ENCODE measurements at places on chromosomes 12 and 14.

DNA sequence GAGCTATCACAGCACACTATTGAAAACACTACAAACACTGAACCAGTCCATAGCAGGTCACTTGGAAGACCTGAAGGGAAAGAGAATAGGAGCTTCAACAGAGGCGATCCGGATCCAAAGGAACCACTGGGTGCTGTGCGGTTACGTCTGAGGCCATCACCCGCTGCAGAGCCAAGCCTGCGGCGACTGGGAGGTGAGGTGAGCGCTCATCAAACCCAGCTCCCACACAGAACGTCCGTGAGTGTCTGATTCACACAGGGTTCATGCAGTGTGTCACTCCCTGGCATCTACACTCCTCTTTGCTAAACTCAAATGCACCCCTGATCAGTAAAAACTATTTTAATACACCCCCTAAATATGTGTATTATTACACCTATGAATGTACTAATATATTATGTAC, 64.1 kb downstream of the TMEM132D start:
- DNase-seq = no peak

DNA sequence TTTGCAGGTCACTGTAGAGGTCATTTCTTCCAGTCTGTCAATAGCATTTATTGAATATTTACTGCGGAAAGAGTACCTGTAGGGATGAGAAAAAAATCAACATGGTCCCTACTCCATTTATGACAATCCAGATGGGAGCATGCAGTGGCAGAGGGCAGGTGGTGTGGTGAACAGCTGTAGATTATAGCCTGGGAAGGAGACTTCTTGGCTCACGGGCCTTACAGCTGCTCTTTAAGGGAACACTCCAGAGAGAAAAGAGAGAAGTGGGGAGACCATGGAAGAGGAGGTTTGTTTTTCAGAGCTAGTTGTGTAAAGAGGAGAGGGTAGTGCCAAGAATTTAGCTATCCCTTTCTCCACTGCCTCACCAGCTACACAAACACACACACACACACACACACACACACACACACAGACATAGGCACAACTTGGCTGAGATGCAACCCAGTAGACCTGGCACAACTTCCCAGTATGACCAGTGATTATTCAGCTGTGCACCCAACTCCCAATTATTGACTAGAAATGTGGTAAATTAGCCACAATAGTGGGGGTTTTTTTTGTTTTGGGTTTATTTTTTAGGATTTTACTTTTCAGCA, 41.0 kb downstream of the GPHB5 start:
- no peak for DNase-seq

DNA sequence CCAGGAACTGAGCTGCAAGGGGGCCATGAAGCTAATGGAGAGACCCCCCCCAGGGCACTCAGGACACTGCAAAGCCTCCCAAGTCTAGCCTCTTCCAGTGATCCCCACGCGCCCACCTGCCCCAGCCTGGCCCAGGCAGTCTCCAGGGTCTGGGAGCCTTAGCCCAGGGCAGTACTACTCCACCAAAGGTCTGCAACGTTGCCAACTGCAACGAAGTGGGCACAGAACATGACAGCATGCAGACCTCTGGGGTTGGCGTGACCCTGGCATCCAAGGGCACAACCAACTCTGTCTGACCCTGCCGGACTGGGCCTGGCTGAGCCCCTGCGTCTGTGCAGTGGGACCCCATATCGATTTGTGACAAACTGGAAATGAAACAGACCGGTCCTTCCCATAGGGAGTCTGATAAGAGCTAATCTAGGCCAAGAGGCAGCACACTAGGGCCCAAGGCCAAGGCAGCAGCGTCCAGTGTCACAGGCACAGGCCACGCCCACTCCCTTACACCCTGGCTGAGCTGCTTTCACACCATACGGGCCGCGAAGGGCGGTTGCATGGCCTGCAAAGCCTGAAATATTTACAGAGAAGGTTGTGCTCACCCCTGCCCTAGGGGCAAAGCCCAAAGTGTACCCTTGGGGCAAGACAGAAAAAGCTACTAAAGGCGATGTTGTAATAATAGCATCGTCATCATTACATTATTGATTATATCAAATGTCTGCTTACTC, 76.7 kb downstream of the NCOR2 start:
- no peak for DNase-seq

DNA sequence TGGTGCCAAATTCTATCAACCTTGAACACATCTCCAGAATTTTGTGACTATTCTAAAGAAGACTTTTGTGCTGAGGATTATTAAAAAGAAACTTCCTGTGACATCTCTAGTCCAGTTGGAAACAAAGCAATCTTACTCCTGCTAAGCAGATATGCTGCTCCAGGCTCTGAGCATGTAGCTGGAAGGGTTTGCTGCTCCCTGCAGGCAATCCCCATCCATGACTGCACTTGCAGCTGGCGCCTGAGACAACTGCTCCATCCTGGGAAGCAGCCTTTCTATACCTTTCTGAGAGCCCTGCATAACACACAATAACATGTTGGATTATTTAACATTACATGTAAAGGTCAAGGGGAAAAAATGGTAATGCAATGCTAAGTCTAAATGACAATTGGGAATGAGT, 105.1 kb downstream of the NDUFA12 start:
- DNase-seq = no peak

GRCh38 chr14:96588410-96589257, 86.5 kb downstream of the PAPOLA start:
- no peak for DNase-seq

GRCh38 chr14:83885837-83886293, 1644.1 kb upstream of the FLRT2 start:
- no peak for DNase-seq

- DNase-seq = no peak
Measured at GRCh38 chr12:13686260-13686659, 295.1 kb downstream of the GRIN2B start.

GRCh38 chr12:124952801-124953200, 36.1 kb downstream of the DHX37 start:
- DNase-seq = no peak

- DNase-seq = no peak
Measured at GRCh38 chr14:58401587-58401986, 5.9 kb downstream of the TOMM20L start.

- DNase-seq = no peak
Measured at GRCh38 chr14:81157431-81157830, 63.3 kb downstream of the GTF2A1 start.

DNA sequence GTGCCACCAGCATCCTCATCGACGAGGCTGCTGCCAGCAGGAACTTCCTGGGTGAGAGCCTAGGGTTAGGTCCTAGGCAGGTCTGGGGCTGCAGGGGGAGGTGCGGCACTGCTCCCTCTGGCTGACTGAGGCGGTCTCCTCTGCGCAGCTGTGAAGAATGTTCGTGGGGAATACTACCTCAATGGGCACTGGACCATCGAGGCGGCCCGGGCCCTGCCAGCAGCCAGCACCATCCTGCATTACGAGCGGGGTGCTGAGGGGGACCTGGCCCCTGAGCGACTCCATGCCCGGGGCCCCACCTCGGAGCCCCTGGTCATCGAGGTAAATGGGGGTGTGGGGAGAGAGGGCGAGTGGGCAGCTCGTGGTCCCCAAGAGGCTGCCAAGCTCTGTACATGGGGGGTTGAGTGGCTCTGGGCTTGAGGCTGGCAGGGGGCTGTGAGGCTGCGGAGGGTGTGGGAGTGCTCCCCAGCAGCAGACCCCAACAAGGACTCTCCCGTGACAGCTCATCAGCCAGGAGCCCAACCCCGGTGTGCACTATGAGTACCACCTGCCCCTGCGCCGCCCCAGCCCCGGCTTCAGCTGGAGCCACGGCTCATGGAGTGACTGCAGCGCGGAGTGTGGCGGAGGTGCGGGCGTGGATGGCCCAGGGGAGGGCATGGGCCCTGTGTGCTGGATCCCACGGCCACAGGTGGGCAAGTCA, 14.4 kb downstream of the PAPLN start:
- DNase-seq = no peak

DNA sequence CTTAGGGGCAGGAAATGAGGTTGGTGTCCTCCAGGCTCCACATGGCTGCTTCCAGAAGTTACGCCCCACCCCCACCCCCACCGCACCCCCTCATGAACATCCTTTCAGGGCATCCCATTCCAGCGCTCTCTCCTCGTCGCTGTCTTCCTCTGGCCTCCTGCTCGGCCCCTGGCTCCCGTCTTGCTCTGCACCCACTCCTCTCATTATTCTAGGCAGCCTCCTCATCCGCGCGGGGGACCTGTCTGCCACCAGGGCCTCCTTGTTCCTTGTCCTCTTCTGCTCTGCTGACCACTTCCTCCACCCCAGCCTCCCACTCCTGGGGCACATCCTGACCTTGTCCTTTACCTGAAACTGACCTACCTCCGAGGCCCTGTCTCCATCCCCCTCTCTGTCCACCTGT, 29.8 kb upstream of the PLEKHG6 start:
- no peak for DNase-seq

- DNase-seq = no peak
Measured at GRCh38 chr12:92268946-92269345, 123.3 kb upstream of the BTG1 start.

GRCh38 chr12:47823422-47824086, 3.9 kb upstream of the HDAC7 start:
- DNase-seq = no peak

DNA sequence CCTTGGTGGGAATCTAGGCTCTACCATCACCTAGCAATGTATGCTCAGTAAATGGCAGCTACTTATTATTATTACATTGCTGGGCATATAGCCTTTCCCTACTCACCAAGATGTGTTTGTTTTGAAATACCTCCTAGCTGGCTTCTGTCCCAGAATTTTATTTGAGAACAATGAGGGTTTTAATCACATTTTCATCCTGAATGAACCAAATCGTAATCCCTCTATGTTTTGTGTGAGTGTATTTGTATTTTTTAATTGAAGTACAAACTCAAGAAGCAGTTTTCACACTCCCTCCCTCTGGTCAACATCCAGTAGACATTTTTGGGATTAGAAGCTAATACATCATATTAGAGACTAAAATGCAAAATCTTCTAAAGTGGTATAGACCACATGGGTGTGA, 7.6 kb downstream of the SLC7A8 start:
- no peak for DNase-seq

GRCh38 chr12:5621329-5621728, 189.4 kb downstream of the NTF3 start:
- DNase-seq = no peak

DNA sequence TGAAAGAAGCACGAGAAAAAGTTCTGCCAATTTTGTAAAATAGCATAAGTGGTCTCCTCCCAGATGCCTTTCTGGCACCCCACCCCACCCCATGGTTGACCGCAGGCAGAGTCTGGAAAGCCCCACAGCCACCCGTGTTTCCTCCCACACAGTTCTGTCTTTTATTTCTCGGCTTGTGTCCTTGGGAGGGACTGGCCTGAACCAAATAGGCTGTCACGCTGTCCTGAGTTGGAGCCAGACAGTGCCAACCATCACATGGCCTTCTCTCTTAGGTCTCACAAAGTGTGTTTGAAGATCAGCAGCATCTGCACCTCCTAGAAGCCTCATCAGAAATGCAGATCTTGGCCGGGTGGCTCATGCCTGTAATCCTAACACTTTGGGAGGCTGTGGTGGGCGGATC, 10.2 kb upstream of the LTA4H start:
- DNase-seq = no peak

DNA sequence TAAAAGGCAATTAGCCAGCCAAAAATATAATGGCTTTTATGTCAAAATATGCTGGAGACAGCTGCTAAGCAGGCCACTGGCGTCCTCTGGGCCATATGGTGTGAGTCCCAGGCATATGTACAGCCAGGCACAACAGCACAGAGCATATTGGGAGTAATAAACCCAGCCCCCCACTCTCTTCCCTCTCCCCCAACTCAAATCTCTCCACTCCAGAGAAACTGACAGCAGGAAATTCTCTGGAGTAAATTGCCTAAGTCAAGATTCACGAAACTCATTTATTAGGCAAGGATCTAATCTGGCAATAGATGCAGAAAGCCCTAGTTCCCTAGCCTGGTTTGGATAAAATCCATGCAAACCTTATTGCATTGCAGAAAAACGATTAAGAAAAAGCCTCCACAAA, 147.9 kb upstream of the SEL1L start:
- no peak for DNase-seq

GRCh38 chr12:70252832-70253231, 9.6 kb downstream of the CNOT2 start:
- no peak for DNase-seq
